ENCODE measurements at places on chromosomes 6 and 20. TPM values are rescaled to one million over a fixed set of nuclear protein-coding genes. Genes with fewer than 3 reads are reported as not detected.

The XKR7 gene
- not detected for total RNA-seq

The OLIG3 gene
- not detected for total RNA-seq

The FAM83D gene
- 8.3 TPM for total RNA-seq

The FILIP1 gene
- total RNA-seq: 4.0 TPM

The F13A1 gene
- 13.0 TPM for total RNA-seq

DNA sequence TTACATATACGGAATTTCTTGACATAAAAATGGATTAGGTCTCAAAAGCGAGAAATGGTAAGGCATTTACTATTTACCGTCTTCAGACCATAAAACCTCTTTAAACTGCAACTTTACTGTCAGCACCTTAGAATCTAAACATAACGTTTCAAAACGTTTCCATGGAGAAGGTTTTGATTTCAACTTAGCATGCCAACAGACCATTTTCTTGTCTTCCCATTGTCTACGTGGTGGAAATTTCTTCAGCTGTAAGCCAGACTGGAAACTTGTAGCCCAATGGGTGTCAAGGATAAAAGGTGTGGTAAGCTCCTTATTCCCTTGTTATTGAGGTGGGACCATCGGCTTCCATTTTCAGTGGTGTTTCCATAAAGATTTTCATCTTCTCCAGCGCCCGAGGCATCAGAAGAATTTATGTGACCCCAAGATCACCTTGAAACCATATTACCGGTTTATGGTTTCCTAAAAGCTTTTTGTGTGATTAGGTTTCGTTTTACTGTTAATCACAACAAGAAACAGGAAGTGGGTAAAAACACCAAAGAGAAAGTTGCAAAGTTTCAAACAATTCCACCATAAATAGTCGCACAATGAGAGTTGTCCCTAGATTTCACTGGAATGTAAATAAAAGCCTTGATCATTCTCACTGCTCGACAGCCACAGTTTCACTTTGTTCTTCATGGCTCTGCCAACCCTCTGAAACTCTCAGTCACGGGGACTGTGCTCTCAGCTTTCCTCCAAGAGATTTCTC is 63.0 kb upstream of the CD2AP start:
- no peak for DNase-seq

- DNase-seq: no peak
These were observed 22.5 kb downstream of the PLAGL2 start for GRCh38 chr20:32184961-32185603.

DNA sequence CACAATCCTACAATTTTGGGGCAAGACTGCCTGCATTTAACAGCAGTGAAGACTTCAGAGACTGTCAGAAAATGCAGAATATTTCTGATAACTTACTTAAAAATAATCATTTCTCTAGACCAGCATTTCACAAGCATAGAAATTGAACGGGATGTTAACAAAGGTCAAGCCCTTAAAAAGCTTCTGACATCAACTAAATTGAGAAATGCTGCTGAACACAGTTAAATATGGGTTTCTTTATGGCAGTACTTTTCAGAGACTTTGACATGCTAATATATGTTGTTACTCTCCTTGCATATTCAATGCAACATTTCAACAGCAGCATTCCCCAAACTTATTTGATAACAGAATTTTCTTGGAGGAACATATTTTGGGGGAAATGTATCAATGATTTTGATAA is 84.5 kb downstream of the KIF13A start:
- DNase-seq: no peak

DNA sequence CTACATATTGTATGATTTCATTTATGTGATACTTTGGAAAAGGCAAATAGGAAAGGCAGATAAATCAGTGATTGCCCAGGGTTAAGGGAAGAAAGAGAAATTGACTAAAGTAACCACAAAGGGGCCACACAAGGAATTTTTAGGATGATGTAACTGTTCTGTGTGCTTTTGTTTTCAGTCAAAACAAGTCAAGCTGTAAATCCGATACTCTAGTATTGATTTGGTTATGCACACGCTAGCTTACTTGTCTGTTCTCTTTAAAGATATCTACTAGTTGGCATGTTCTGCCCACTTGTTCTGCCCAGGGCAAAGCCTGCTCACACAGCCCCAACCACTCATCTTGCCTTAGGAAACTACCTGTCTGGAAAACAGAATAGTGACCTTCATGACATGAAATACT is 6.4 kb downstream of the FBXL4 start:
- DNase-seq: no peak

- DNase-seq: no peak
These were observed 11.1 kb downstream of the UBE2V1 start for GRCh38 chr20:50101887-50102286.

DNA sequence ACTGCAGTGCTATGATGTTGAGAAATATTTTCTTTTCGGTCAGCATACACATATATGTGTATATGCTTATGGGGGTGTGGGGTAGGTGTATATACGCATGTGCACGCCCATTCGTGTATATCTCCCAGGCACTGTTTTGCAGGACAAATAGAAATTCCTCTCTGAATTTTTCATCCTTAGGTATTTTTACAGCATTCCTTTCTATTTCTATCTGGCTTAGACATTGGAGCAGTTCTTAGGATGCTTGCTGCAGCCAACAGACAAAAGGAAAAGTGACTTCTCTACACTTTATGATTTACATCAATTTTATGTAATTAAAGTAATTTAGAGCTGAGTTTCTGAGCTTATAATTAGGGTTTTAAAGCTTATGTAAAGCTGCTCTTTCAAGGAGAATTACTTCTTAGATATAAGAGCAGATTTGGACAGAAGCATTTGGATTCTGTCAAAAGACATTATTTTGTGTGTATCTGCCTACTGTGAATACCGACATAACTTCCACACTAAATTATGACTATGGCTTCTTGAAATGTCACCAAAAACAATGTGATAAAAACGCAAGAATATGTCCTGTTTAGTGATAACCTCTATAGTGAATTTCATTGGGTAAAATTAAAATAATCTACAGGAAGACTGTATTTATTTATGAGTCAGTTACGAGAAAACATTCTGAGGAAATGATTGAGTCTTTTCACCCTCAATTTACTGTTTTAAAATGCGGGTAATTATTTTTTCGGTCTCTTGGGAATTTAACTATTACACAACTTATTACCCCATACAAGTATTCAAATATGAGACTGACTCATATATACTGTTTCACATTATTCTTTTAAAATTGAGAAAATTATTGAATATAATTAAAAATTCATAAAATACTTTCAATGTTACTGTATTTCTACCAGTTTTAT is 21.3 kb upstream of the CEP43 start:
- no peak for DNase-seq

DNA sequence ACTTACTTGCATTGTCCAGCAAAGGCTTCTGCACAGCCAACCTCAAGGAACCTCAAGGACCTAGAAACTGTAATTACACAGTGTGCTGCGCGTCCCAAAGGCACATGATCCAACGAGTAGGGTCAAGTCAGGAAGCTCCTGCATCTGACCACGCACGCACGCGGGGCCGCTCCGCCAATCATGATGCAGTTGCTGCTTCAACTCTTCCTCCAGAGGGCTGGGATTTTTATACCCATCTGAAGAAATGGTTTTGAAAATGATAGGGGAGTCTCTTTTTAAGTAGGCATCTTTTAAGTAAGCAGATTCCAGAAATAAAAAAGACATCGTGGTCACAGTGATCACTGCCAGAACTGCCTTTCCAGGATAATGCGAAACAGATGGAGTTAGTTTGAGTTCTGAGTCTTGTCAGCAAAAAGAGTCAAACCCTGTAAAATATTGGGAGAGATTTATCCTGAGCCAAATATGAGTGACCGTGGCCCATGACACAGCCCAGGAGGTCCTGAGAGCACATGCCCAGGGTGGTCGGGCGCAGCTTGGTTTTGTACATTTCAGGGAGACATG is 34.0 kb downstream of the KIF25 start:
- DNase-seq: no peak

DNA sequence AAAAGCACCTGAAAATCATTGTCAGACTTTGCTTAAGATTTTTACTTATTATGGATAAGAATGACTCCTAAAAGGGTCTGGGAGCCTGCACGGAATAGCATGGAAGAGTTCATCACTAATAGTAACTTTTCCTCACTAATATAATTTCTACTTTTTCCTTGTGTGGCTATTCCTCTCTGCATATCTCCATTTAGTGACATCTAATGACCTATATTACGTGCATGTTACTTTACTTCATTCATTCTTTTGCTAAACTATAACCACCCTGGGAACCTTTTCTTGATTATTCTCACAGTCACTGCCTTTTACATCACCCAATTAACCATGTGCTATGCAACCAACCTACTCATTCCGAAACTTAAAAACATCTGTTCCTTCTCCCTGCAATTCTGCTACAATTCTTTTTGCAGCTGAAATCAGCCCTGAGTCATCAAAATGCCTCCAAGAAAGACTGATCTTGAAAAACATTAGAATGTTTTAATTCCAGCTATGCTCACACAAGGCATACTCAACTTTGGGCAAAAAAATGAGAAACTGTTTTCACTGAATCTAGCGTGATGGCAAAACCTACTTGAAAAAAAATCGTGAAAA is 313.3 kb downstream of the RNGTT start:
- no peak for DNase-seq

DNA sequence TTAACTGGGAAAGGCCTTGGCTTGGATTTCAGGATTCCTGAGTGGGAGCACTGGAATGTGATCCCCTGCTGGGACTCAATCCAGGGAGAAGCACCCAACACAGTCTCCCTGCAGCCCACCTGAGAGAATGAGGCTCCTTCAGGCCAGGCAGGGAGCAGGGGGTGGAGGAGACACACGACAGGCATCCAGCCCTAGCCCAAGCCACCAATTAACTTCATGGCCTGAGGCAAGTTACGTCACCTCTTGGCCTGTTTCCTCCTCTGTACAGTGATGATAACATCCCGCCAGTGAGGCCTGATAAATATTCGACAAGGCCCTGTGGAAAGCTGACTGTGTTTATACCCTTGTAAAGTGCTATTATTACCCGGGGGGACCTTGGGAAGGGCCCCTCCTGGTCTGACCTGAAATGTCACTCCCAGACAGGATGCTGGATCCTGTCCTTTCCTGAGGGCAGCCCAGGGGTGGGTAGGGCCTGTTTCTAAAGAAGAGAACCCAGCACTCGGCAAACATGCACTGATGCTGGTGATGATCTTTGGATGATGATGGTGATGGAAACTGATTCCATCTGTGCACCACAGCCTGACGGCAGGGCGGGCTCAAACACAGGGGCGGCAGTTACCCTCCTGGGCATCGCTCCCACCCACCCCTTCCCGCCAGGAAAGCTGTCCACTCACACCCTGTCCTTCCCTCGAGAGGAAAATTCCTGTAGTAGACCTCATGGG is 12.4 kb downstream of the FRS3 start:
- no peak for DNase-seq

DNA sequence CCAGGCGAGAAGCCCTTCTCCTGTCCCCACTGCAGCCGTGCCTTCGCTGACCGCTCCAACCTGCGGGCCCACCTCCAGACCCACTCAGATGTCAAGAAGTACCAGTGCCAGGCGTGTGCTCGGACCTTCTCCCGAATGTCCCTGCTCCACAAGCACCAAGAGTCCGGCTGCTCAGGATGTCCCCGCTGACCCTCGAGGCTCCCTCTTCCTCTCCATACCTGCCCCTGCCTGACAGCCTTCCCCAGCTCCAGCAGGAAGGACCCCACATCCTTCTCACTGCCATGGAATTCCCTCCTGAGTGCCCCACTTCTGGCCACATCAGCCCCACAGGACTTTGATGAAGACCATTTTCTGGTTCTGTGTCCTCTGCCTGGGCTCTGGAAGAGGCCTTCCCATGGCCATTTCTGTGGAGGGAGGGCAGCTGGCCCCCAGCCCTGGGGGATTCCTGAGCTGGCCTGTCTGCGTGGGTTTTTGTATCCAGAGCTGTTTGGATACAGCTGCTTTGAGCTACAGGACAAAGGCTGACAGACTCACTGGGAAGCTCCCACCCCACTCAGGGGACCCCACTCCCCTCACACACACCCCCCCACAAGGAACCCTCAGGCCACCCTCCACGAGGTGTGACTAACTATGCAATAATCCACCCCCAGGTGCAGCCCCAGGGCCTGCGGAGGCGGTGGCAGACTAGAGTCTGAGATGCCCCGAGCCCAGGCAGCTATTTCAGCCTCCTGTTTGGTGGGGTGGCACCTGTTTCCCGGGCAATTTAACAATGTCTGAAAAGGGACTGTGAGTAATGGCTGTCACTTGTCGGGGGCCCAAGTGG is 5.3 kb downstream of the SNAI1 start:
- DNase-seq: no peak

DNA sequence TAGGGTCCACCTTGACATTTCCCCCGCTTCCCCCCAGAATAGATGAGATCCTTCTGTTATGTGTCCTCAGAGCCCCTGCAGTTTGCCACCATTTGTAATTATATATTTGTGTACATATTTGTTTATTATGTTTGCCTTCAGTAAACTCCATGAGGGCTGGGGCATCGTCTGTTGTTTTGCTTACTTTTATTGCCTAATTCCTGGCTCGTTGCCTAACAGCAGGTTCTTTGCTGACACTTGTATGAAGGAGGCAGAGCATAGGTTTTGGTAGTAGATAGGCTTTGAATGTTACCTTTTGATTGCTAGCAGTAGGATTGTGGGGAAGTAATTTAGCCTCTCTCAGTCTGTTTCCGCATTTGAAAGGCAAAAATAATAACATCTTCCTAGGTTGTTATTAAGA is 9.9 kb downstream of the MAP3K4 start:
- no peak for DNase-seq

DNA sequence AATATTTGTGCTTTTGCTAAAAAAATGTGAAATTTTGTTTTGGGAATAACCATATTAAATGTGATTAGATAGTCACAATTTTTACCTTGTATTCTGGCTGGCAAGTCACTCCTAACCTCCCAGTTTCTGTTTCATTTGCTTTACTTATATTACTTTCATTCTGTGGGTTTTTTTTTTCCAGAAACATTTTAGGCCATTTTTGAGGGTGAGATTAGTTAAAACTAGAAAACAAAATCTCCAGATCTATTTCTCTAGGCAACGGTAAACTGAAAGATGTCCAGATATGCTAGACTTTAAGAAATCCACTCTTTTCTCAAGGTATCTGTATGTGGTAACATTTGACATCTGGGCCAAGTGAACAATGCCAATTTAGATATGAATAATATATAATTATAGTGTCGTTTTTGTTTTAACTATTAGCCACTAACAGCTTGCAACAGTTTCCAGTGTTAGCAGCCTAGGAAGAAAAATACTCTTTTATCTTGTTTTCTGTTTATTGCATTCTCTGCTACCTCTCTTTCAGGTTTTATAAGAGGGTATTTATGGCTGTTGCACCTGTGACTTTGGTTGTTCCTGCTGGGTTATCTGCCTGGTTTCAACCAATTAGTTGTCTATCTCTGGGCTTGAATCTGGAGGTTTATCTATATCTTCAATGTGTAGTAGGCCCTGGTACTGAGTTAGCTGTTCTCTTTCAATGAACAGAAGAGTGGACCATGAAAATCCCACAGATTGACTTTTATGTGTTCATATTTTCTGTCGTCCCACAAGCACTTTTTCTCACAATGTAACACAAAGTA is 260.9 kb downstream of the NKAIN2 start:
- no peak for DNase-seq

- no peak for DNase-seq
These were observed 17.7 kb upstream of the DST start for GRCh38 chr6:56660381-56660730.

- DNase-seq: no peak
These were observed 593 bp downstream of the MMP24 start for GRCh38 chr20:35226884-35227681.

GRCh38 chr20:44489931-44490330 is 14.3 kb downstream of the TTPAL start:
- no peak for DNase-seq

- no peak for DNase-seq
These were observed 34.8 kb downstream of the MYLIP start for GRCh38 chr6:16163535-16164300.

- no peak for DNase-seq
These were observed 44.2 kb upstream of the SCRT2 start for GRCh38 chr20:719816-720215.

- DNase-seq: no peak
These were observed 28.8 kb upstream of the TOP1 start for GRCh38 chr20:40999841-41000240.
